Small intestine (tissue), 16 donors: ENCODE measurements at places on chromosomes 2 and 18.

DNA sequence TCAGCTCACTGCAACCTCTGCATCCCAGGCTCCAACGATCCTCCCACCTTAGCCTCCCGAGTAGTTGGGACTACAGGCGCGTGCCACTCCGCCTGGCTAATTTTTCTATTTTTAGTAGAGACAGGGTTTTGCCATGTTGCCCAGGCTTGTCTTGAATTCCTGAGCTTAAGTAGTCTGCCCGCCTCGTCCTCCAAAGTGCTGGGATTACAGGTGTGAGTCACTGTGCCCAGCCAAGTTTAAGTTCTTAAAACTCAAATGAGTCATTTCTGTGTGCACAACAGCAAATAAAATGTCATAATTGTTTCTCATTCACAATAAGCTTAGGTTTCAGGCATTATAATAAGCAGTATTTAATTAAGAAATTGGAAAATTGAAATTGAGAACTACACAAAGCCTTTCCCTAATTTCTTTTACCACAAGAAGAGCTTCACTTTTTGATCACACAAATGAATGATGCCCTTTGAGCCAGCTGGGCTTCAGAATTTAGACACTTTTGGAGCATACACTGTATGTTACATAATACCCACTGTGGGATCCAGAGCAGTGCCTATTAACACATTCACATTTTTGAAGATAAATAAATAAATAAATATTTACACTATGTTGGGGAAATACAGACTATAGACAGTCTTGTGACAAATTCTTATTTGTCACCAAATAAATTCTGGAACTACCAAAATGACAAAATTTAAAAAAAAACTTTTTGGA lies 8.6 kb upstream of the ME2 start:
- no peak overlapping the region for H3K27ac ChIP-seq
- no peaks in the 10 kb centered on the region for H3K36me3 ChIP-seq
- H3K4me1 ChIP-seq: no peaks in the 10 kb centered on the region
- H3K27me3 ChIP-seq: no peaks in the 10 kb centered on the region
- DNase-seq: no peak

DNA sequence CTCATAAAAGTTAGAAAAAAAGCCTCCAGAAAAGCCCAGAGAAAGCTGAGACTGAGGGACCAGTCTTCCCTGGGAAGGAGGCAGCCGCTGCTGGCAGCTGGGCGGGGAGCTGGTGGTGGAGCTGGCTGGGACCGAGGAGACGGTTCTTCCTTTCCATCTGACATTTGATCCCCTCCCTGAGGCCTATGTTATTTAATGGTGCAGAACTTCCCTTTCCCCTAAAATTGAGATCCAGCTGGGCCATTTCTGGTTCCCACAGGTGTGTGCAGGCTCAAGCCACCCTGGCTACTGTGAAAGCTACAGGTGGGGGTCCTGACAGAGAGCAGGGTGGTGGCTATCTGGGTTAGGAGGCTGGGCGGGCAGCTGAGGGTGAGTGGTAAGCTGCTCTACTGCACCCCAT lies 81.5 kb upstream of the FZD7 start:
- no peak overlapping the region for H3K4me3 ChIP-seq
- H3K27me3 ChIP-seq: no peaks in the 10 kb centered on the region
- no peak for DNase-seq
- H3K27ac ChIP-seq: no peak overlapping the region
- no peaks in the 10 kb centered on the region for H3K4me1 ChIP-seq

DNA sequence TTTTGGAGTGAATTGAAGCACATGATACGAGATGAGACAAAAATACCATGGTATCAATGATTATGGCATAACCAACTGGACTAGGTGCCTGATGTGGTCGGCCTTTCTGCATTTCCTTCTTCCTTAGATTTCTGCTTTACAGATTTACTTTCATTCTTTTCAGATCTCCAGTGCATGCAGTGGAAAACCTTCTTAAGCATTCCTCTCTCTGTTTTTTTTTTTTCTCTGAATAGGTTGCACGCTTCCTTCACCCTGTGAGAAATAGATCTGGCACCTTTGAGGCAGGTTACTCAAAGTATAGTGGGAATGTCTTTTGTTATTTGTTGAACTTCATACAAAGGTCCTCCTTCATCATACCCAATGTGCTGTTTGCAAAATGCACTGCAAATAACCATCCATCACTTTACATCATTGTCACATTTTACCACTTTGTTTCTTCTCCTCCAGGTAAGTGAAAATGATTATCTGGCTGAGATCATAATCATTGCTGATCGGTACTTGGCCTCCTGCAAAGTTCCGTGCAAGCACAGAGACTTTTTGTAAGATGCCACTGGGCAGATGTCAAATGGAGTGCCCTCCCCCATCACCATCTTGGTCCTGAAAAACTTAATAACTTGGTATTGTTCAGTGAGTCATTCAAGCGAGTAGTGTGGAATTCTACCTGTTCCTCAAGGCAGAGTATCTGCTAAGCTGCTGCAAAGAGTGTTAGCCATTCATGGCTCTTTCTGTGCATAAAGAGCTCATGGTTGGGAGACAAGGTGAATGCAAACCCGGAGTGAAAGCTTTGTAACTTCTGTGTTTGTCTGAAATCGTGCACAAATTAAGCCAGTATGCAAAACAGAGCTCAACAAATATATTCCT lies 30.0 kb upstream of the KLHL14 start:
- H3K4me3 ChIP-seq: no peak overlapping the region
- no peak overlapping the region for H3K27ac ChIP-seq
- no peak for DNase-seq
- H3K36me3 ChIP-seq: no peaks in the 10 kb centered on the region
- no peaks in the 10 kb centered on the region for H3K27me3 ChIP-seq

DNA sequence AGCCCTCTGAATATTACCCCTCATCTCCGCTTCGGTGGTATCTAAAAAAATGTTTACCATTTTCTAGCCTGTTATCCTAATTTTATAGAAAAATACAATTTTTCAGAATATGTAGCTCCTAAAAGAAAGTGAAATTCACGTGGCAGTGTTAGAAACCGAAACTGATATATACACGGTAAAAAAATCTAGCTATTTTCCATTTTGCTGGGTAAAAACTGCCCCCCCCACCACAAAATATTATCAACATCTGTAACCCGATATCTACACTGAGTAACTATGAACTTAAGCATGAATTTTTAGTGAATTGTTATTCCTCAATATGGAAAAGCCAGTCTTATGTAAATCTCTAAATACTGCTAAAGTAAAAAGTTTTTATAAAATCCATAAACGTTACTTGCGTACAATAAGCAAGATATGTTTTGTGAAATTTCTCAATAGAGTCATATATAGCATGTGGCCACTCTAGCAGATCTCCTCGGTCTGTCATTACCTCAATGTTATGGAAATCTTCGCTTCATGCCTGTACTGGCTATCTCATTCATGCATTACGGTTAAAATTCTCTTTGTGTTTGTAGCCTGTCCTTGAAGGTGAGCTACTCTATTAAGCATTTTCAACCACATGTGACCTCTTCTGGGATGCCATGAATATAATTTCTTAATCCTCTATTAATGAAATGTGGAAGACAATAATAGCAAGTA lies 524.2 kb downstream of the TRIB2 start:
- H3K4me1 ChIP-seq: no peaks in the 10 kb centered on the region
- H3K27me3 ChIP-seq: no peaks in the 10 kb centered on the region
- H3K36me3 ChIP-seq: no peaks in the 10 kb centered on the region

- no peak overlapping the region for H3K27ac ChIP-seq
- no peaks in the 10 kb centered on the region for H3K4me1 ChIP-seq
- H3K4me3 ChIP-seq: no peak overlapping the region
- H3K27me3 ChIP-seq: no peaks in the 10 kb centered on the region
Measured at GRCh38 chr2:11248-11941, 34.9 kb downstream of the FAM110C start.

DNA sequence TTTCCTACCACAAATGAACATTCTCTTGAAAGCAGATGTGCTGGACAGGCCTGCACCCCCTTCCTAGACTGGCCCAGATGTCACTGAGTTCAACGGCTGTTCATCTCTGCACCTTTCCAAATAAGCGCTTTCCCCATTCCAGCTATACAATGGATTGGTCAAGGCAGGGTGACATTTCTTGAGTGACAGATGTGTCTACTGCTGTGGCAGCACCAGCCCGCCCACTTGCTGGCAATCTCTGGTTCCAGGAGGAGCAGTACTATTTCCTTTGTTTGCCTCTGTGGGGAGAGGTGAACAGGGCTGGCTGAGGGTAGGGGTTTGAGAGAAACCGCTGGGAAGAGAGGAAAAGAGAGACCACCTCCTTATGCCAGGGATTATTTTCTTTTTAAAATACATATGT lies 269.5 kb upstream of the POU3F3 start:
- DNase-seq: no peak
- H3K4me1 ChIP-seq: no peaks in the 10 kb centered on the region
- no peak overlapping the region for H3K27ac ChIP-seq
- no peaks in the 10 kb centered on the region for H3K36me3 ChIP-seq
- no peak overlapping the region for H3K4me3 ChIP-seq
